ENCODE measurements at places on chromosomes 1 and 21.

DNA sequence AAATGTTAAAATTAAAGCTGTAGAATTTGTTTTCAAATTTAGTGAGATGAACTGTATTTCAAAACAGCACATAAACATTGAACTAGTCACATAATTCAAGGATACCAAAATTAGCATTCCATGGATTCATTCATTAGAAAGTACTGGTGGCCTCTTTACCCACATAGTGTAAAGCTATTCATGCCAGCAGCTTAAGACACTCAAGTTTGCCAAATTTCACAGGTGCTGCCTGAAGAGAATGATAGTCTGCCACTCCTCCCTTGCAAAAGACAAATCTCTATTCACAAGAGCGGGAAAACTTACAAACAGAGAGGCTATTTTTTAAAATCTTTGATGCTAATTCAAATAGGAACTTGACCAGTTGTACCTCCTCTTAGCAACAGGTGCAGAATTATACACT is 337.0 kb downstream of the BRINP3 start:
- no peak for DNase-seq

GRCh38 chr1:1400576-1401456 is 1.7 kb upstream of the CCNL2 start:
- DNase-seq = no peak

DNA sequence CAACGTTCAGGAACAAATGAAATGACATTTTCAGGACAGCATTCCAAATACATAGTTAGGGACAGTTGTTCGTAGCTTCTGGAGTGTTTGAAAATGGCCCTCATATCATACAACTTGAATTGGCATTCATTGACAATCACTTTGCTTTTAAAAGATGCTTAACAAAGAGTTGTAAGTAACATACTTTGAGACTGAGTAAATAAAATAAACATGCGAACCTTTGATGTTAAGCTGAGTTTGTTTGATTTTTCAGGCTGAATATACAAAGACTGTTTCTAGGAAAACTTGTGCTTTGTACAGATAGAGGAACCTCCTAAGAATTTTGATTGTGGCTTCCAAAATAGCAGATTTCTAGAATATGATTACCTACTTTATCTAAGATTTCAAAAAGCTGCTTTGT is 45.3 kb downstream of the ITSN1 start:
- DNase-seq = no peak

GRCh38 chr21:29215709-29216108 is 83.0 kb upstream of the BACH1 start:
- no peak for DNase-seq
